ENCODE measurements at places on chromosomes 3 and 15.
A peak's percentile ranks its signal among the peaks of the same experiment; 100 is the strongest.

DNA sequence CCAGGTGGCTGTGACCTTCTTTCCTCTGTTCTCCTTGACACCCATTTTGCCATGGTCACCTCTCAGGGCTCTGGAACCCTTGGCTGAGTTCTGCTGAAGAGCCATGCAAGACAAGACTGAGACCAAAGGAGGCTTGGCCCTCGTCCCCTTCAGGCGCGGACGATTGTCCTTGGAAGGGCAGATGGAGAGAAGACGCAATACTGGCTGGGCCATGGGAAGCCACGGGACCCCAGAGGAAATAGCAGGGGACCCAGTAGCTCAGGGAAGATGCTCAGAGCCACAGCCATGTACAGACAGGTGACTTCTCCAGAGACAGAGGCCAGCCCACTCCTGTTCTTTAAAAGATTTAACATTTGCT is 125.6 kb downstream of the SMAD6 start:
- DNase-seq: no peak

- no peak for DNase-seq
Measured at GRCh38 chr15:79008659-79009058, 63.8 kb upstream of the CTSH start.

DNA sequence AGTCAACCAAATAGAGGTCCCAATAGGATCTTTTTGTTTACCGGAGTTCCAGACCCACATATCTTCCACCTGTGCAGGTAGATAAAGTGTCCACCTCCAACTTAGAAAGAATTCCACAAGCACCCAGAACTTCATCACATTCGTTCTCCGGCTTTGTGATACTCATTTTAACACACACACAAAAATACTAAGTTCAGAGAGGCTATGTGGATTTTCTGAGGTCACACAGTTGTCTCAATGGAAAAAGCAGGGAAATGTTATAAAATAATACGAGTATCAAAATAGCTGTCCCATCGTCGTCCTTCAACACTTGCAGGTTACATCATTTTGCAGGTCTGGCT is 137.5 kb downstream of the TMCO5A start:
- no peak for DNase-seq

DNA sequence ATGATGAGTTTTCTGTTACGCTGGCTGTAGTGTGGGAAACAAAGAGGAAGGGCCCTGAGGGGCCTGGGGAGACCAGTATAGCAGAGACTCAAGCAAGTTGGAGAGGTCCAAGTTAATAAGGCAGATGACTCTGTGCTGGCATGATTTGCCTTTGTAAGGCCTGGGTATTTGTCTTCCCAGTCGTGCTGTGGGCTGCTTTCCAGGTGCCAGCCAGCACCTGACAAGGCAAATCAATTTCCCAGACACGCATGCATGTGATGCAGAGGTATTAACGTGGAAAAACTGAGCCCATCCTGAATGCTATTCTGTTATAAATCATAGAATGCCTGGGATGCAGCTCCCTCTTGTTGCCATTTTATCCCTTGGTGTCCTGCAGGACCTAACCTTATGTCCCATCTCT is 175.6 kb downstream of the MFSD1 start:
- no peak for DNase-seq

DNA sequence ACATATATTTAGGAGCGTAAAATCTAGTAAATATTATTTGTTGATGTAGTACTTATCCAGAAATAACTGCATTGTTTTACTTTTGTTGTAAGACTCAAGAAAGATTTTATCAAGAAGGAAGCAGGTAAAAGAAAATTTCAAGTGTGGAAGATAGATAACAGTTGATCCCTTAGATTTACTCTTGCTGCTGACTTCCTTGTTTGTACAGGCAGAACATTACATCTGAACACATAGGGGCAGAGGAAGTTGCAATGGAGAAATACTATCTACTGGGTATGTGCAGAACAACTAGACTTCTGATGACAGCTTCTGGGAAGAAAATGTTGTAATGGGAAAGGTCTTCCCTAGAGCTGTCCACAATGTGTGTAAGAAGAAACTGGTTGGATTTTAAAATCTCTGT is 350.6 kb downstream of the NLGN1 start:
- no peak for DNase-seq

DNA sequence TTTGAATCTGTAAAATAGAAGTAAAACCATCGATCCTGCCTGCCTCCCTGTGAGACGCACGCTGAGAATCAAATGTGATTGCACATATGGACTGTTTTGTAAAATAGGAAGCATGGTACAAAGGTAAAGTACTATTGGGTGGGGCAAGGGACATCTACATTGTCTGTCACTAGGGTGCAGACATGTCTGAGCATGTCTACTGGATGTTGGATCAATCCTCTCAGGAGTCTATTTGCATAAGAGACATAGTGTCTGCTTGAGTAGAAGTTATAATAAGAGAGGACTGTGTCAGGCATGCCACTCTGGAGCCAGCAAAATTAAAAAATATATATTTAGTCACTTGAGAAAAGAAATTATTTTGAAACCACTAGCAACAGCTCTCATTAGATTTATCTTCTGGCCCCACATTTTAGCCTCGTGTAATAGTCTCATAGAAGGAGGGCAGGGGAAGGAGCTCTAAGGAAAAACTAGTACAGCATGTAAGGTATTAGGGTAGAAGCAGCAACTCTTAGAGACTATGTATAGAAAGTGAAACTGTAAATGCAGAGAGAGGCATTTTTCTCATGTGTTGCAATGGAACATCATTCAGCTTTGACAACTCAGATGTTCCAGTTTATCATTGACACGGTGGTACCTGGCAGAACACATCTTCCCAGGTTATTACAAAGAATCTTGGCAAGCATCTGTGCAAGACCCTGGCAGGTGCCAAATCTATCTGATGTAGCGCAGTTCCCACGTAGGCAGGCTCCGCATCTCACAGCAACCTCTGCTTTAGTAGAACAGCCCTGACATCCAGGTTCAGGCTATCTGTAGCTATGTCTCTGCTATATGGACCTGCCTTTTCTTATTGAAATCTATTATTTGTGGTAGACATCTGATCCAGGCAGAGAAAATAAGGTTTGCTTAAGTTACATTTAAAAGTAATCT is 85.2 kb upstream of the CHL1 start:
- DNase-seq: no peak

GRCh38 chr15:41655716-41656115 is 4.5 kb upstream of the MGA start:
- no peak for DNase-seq

DNA sequence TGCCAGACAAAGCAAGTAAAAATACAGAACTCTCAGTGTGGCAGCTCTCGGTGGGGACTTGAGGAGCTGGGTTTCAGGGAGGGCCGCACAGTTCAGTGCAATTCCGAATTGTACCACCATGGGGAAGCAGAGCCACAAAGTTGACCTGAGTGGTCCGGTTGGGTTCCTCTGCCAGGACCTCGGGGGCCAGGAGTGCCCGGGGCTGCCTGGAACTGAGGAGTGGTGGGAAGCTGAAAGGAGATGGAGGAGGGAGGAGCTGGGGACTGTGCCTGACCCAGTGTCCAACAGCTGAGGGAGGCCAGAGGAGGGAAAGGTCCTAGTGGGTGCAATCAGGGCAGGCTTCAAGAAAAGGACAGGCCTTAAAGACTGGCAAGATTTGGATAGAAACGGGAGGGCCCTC is 32.2 kb upstream of the TRH start:
- DNase-seq: peak; percentile 59

Measured in stimulated activated CD4-positive, alpha-beta T cell treated with anti-CD3 and anti-CD28 coated beads, Interleukin-15, amount 100 ng/mL, for 24 hours (primary cell).